ENCODE measurements at places on chromosomes 5 and 9.
A peak's percentile ranks its signal among the peaks of the same experiment; 100 is the strongest.

GRCh38 chr5:137264041-137264440, 235.1 kb downstream of the SPOCK1 start:
- DNase-seq = no peak

DNA sequence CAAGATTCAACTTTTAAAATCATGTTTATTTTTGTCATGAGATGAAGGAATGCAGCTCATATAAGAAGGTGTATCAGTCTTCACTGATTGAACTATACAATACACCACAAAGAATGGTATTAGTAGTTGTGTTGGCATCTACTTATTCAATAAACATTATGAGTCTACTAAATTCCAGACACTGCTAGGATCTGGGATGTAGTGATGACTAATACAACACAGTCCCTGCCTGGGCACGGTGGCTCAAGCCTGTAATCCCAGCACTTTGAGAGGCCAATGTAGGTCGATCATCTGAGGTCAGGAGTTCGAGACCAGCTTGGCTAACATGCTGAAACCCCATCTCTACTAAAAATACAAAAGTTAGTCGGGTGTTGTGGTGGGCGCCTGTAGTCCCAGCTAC, 171.4 kb upstream of the NFIB start:
- no peak for DNase-seq

- DNase-seq = no peak
Measured at GRCh38 chr5:126384985-126385384, 38.2 kb upstream of the GRAMD2B start.

DNA sequence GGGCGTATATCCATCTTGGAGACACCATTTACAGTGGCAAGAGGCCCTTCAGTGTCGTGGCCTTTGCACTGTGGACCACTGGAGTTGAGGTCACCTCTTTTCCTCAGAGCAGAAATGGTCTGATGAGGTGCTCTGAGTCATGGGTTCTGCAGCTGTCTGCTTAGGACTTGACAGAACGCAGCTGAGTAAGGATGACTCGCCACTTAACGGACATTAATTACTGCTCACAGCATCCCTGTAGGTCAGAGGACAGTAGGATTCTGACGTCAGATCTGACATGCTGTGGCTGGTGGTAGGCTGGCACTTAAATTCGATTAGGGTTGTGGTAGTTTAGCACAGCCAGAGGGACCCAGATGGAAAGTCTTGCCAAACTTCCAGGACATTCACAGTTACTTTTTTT, 479.4 kb downstream of the DMAC1 start:
- peak; percentile 30 for DNase-seq

- DNase-seq = no peak
Measured at GRCh38 chr5:170104710-170105109, 987 bp upstream of the FOXI1 start.

GRCh38 chr5:116011046-116011445, 21.2 kb upstream of the ARL14EPL start:
- no peak for DNase-seq

DNA sequence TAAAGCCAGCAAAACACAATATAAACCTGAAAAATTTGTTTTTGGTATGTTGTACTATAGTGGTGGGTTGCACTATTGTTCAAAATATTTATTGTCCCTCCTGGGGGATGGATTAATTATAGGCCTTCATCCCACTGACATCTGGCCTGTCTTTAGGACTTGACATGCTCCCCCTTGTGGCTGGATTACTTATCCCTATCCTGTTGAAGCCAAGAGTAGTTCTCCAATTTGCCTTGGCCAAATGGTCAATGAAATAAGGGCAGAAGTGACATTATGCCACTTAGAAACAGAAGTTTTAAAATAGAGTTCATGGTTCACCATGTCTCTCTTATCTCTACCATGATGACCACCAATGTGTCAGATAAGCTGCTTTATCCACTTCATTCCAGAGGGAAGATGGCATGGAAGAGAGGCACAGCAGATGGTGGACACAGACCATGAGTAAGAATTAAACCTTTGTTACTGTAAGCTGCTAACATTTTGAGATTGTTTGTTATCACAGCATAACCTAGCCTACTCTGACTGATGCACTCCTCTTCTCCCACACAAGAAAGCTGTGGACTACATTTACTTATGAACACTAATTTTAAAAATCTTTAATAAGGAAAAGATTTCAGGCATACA, 29.2 kb upstream of the ARHGEF28 start:
- DNase-seq = peak; percentile 32

DNA sequence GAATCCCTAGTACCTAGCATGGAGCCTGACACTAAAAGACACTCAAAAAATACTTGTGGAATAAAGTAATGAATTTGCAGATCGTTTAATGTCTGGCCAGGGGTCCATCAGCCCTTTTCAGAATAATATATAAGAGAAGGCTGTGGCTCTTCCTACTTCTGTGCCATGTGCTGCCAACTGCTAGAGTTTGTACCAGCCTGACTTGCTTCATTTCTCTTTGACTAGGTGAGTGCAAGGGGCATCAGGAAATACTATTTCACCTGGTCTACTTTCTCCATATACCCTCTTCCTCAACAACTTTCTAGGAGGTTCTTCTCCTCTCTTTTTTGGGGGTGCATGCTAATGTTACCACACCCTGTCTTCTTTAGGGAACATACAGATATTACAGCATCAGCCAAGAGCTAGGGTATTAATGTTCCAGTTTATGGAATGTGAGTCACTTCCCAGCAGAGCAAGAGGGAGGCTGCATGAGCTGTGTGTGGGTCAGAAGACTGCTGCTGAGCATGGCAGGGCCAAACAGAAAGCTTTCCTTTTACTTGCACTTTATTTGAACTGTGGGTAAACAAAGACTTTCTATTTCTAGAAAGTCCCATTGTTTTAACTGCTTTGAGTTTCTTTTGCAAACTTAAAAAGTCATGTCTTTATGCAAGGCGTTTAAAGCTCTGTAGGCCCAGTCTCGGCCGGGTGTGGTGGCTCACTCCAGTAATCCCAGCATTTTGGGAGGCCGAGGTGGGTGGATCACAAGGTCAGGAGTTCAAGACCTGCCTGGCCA, 158.9 kb downstream of the ADAMTSL1 start:
- DNase-seq = peak; percentile 41

DNA sequence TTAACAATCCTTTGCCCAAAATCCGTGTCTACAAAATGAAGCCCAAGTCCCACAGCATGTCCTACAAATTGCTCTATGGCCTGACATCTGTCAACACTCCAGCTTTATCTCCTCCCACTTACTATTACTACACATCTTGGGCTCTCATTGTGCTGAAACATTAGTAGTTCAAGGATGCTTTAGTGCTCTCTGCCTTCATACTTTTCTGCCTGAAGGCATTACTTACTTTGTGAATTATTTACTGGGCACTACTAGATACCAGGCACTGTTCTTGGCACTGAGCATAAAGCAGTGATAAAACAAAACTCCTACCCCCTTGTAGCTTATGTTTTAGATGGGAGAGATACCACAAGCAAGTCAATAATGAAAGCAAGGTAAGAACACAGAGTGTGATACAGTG, 113.4 kb downstream of the TTLL11 start:
- no peak for DNase-seq

All from urothelium cell line (cell line).